ENCODE measurements at places on chromosomes 1 and 21.

DNA sequence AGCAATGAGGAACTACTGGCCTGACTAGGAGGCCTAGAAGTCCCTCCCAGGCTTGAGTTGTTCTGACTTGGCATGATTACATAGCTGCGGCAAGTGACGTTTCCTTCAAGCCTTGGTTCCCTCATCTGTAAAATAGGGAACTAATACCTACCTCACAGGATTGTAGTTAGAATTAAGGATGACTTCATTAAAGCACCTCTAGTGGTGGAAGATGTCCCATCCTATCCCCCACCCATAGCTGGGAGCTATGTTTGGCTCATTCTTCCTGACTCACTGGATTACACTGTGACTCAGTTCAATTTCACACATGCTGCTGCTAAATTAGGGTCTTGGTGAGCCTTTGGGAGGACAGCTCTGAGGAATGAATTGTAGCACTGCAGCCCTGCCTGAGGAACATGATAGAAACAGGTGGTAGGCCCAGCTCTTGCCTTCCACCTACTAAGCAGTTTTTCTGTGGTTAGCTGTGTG, 6.0 kb upstream of the SHISA4 start:
- peak; percentile 68 for DNase-seq

DNA sequence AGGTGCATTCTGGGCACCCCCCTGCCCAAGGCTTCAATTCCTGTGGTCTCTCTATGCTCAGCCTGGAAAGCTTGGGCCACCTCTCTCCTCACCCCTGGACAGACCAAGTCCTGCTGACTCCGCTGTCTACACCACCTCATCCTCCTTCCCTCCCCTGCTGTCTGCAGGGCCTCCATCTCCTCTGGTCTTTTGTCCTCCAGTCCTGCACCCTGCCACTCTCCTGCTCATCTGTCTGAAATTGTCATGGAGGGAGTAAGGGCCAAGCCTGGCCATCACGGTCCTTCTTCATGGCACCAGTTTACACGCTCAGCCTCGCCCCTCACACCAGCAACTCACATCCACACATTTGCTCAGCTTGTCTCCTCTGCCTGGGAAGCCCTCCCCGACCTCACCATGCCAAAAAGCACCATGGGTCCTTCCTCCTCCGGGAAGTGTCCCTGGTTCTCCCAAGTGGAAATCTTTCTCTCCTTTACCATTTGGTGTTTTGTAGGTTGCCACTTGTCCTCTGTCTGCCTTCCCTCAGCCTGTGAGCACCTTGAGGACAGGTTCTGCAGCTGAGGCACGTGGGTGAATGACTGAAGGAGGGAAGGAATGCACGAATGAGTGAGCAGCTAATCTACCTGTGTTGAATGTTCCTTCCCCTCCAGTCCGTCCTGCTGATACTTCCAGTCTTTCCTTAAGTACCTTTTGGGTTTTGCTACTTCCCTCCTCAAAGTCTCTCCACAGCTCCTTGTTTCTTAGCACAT, 2.1 kb upstream of the SLC2A1 start:
- no peak for DNase-seq

- no peak for DNase-seq
Observed at GRCh38 chr1:228446852-228447251, 30.2 kb upstream of the TRIM17 start.

GRCh38 chr1:12505231-12505630, 112.8 kb downstream of the DHRS3 start:
- no peak for DNase-seq

GRCh38 chr1:113320972-113321680, 69.2 kb upstream of the MAGI3 start:
- DNase-seq, result no peak

GRCh38 chr1:173467426-173467825, 9.7 kb upstream of the PRDX6 start:
- no peak for DNase-seq
